ENCODE measurements at places on chromosomes 1 and 21. TPM values are rescaled to one million over a fixed set of nuclear protein-coding genes. Genes with fewer than 3 reads are reported as not detected.
A peak's percentile ranks its signal among the peaks of the same experiment; 100 is the strongest.

Gene CACHD1
- total RNA-seq, result 32.0 TPM

Gene RGS16
- total RNA-seq, result 14.6 TPM

Gene PLA2G2C
- not detected for total RNA-seq

Gene OLFM3
- not detected for total RNA-seq

Gene C1QC
- total RNA-seq, result 800 TPM

Gene KCNT2
- total RNA-seq, result 3.7 TPM

Gene CLCNKA
- total RNA-seq, result 0.65 TPM

Gene CD247
- 8.7 TPM for total RNA-seq

Gene KDF1
- 8.1 TPM for total RNA-seq

Gene GSTM5
- total RNA-seq, result 11.7 TPM

Gene OR2L2
- total RNA-seq, result not detected

Gene S100A1
- 0.71 TPM for total RNA-seq

DNA sequence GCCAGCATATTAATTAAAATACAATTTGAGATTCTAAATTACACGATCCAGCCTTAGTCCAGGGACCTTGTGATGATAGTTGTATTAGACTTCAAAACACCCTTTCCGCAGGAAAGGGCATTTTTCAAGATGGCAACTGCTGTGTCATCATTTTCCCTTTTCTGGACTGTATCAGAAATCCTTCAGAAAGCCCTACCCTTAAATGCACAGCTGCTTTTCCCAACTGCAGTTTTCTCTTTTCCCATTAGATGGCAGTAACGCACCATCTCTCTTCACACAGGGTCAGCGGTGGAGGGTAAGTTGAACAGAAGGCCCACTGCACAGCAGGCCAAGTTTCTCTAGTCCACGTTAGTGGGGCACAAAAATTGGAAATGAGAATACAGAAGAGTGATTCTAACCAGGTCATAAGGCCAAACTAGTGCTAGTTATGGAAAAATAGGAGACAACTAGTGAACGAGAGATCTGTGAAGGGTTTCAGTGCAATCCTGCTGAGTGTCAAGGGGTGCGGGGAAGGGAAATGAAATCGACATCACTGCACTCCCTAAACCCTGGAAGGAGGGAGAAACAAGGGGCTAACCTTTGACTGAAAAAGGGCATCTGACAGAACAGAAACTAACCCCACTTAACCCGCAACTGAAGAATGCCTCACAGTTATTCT is 22.1 kb upstream of the TDRD10 start:
- no peak for DNase-seq

GRCh38 chr1:66599899-66600737 is 66.2 kb downstream of the SGIP1 start:
- DNase-seq, result no peak

- DNase-seq, result no peak
These were observed 4.8 kb downstream of the ZNF672 start for GRCh38 chr1:248842781-248843331.

DNA sequence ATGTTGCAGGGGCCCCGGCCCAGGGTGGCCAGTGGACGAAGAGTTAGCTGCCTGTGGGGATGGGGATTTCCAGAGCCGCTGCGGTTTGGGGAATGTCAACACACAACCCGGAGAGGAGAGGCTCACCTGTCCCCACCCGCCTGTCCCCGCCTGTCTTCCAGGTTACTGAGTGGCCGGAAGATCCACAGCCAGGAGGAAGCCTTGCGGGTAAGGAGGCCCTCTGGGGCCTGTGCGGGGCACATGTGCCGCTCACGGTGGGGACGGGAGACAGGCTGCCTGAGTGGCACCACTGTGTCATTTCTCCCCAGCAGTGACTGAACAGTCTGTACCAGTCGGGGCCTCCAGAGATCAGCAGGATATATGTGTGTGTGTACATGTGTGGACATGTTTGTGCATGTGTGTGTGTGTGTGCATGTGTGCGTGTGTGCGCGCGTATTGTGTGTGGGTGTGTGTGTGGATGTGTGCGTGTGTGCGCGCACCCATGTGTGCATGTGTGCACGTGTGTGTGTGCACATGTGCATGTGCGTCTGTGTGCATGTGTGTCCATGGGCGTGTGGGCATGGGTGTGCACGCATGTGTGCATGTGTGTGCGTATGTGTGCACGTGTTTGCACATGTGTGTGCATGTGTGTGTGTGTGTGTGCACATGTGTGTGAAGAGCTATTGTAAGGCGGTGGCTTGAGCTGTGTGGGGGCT is 25.6 kb downstream of the CSTB start:
- DNase-seq, result no peak

DNA sequence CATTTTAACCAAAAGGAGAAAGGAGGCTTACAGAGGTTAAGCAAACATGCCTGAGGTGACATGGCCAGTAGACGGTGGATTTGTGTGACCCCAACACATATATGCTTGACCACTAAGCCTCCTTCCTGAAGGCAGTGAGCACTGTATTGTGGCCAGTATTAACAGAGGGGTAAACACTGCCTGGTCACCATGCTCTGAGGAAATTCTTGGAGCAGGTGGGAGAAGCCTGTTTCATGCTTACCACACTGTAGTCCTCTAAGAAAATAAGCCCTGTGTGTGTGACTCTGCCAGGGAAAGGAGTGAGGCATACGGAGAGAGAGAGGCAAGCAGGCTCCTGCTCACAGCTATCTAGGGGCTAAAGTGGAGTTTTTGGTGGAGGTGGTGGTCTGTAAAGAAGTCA is 102.7 kb downstream of the KCND3 start:
- DNase-seq, result no peak

DNA sequence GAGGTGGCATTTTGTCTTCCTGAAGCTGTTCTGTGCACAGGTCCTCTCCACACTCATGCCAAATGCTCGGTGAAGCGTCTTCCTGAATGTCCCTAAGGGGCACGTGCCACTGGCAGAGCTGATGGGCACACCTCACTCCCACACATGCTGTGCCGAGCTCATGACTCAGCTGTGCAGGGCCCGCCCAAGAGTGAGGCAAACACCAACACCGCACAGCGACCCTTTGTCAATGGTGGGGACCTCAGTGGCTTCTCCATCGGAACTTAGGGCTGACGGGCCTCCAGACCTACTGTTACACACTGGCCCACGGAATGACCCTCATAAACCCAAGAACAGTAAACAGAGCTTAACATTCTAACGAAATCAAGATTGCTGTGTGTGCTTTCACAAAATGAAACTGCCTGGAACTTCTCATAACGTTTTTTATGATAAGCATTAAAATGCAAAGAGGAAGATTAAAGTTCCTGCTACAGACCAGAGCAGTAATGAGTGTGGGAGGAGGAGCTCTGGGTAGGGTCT is 89.3 kb downstream of the SIM2 start:
- peak; percentile 52 for DNase-seq

- no peak for DNase-seq
These were observed 343.2 kb upstream of the ZP4 start for GRCh38 chr1:238233966-238234365.

GRCh38 chr1:16076865-16077238 is 3.4 kb upstream of the FAM131C start:
- DNase-seq, result no peak

DNA sequence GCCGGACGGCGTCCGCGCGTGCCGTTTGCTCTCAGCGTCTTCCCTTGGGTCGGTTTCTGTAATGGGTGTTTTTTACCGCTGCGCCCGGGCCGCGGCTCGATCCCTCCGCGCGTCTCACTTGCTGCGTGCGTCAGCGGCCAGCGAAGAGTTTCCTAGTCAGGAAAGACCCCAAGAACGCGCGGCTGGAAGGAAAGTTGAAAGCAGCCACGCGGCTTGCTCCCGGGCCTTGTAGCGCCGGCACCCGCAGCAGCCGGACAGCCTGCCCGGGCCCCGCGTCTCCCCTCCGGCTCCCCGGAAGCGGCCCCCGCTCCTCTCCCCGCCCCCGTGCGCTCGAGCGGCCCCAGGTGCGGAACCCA is 159.8 kb downstream of the RUNX1 start:
- peak; percentile 78 for DNase-seq

- no peak for DNase-seq
These were observed 11.6 kb upstream of the PTPN7 start for GRCh38 chr1:202172015-202172355.

GRCh38 chr1:159184201-159184600 is 12.8 kb downstream of the CADM3 start:
- no peak for DNase-seq

DNA sequence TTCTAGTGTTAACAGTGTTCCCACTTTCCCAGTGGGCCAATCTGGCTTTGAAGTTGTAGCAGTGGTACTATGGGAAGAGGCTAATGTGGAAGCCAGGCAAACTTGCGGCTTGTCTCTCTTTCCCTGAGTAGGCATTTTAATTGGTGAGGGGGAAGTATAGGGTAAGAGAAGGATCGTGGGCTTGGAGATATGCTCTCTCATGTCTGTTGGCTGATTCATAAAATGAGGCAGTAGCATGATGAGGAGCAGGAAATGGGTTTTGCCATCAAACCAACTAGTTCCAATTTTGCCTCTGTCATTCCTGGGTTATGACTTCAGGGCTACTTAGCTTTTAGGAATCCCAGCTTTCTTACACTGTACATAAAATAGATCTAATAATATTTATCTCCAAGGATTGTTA is 12.1 kb downstream of the C8A start:
- DNase-seq, result no peak

DNA sequence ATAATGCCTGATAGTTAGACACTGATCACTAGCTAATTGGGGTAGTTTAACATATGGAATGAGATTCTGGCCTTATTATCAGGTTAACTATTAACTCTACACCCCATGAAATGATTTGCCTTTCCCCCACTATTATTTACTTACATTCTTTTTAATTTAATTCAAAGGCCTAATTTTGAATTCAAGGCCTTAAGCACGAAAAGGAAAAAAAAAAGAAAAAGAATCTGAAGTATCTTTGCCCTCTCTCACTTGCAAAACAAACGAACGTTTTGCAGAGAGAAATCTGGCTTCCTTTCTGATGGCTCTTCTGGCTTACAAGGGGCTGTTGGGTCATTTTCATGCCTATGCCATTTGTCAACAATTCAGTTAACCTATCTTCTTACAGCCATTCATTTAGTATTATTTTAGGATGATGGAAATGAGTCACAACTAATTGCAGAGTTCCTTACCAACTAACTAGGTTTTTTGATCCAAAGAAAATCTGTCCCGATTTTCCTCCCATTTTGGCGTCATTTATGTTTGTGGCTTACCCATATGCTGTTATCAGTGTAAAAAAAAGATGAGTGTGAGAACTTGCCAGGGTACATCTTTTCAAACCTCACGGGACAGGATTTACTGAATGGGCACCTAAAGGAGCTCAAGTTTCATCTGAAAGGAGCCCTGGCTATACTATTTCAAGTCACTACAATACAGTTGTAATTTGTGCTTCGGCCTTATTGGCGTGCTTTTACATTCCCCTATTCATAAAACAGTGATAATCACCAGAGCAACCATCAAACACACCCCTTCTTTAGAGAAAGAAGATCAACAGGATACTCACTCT is 1.9 kb upstream of the ERRFI1 start:
- no peak for DNase-seq

DNA sequence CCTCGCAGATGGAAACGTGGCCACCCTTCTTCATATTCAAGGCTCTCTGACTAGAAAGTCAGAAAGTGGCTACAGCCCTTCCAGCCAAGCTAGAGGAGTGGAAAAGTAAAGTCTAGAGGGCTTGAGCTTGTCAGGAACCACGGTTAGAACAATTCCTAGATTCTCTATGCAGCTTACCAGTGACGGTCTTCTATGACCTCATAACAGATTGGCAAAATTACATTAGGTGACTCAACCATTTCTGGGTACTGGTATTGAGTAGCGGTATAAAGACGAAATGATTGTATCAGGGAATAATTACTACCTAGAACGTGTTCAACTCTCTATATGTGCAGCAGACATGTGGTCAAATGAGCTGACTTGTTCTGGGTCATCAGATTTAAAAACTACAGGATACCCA is 155.0 kb upstream of the RUNX1 start:
- no peak for DNase-seq

GRCh38 chr1:243416495-243416894 is 160.7 kb downstream of the SDCCAG8 start:
- no peak for DNase-seq

- peak; percentile 79 for DNase-seq
These were observed 12.0 kb upstream of the ADORA3 start for GRCh38 chr1:111515291-111516004.

DNA sequence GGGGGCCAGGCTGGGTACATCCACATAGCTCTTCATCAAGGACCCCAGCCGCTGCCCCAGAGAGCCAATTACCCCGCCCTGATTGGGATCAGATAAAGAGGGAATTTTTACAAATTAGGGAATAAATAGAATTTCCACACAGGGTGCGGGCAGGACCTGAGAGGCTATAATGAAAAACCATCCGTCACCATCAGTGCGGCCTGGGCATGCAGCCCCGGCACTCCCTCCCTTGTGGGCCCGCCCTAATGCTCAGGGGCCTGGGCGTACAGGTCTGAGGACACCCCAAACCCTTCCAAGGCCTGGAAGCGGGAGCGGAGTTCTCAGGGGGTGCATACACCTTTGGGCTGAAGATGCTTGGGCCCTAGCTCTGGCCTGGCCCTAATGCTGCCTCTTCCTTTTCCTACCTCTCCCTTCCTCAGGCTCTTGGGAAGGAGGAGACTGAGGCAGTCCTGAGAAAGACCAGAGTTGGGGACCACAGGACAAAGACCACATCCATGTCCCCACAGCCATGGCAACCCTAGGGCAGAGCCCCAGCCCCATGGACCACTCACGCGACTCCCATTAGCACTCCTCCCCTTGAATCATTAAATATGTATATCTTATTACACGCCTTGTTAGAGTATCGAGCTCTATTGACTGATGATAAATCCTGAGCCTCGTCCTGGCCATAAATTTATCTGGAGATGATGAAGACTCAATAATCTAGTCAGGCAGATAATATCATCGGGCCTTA is 16.3 kb downstream of the DMAP1 start:
- DNase-seq, result no peak

All from lower lobe of right lung (tissue), 2 donors.